Left renal pelvis (tissue), 4 donors: ENCODE measurements at places on chromosomes 2 and 18.

GRCh38 chr18:37393945-37394609 is 171.5 kb downstream of the CELF4 start:
- peak; percentile 58 for DNase-seq

DNA sequence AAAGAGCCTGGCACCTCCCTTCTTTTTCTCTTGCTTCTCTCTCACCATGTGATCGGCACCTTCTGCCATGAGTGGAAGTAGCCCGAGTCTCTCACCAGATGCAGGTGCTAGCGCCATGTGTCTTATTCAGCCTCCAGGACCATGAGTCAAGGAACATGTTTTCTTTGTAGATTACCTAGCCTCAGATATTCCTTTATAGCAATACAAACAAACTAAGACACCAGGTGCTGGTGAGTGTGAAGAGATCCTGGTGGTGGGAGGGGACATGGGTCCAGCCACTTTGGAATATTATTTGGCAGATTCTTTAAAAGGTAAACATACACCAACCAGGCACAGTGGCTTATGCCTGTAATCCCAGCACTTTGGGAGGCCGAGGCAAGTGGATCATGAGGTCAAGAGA is 5.9 kb upstream of the USP40 start:
- no peak for DNase-seq

DNA sequence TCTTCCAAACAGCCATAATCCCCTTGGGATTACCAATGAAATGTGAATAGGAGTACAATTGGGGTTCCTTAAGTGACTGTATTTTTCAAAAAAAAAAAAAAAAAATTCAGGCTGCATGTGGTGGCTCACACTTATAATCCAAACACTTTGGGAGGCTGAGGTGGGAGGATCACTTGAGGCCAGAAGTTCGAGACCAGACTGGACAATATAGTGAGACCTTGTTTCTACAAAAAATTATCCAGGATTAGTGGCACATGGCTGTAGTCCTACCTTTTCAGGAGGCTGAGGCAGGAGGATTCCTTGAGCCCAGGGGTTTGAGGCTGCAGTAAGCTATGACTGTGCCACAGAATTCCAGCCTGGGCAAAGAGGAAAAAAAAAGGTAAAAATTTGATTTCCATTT is 189.6 kb upstream of the GATA6 start:
- no peak for DNase-seq

- no peak for DNase-seq
Measured at GRCh38 chr2:13193075-13193474, 476.3 kb downstream of the TRIB2 start.

DNA sequence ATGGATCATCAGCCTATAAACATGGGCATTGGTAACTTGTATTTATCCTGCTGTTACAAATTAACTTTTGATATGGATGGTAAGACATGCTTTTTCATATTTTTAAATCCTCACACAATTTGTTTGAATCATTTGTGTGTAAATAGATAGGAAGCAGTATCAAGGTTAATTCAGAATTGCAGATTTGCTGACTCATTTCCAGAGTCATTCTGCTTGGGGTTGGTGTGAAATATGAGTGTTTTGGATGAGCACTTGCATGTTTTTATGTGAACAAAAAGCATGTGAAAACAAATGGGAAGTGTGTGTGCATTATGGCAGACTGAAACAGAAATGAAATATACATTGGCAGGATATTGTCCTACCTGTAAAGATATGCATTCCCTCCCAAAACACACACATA is 11.8 kb downstream of the CCDC85A start:
- DNase-seq, result no peak

GRCh38 chr2:32801741-32802140 is 145.0 kb upstream of the LTBP1 start:
- DNase-seq, result no peak

- no peak for DNase-seq
Measured at GRCh38 chr2:2172516-2172915, 158.6 kb downstream of the MYT1L start.

- DNase-seq, result no peak
Measured at GRCh38 chr2:102486941-102487702, 14.1 kb downstream of the SLC9A4 start.

DNA sequence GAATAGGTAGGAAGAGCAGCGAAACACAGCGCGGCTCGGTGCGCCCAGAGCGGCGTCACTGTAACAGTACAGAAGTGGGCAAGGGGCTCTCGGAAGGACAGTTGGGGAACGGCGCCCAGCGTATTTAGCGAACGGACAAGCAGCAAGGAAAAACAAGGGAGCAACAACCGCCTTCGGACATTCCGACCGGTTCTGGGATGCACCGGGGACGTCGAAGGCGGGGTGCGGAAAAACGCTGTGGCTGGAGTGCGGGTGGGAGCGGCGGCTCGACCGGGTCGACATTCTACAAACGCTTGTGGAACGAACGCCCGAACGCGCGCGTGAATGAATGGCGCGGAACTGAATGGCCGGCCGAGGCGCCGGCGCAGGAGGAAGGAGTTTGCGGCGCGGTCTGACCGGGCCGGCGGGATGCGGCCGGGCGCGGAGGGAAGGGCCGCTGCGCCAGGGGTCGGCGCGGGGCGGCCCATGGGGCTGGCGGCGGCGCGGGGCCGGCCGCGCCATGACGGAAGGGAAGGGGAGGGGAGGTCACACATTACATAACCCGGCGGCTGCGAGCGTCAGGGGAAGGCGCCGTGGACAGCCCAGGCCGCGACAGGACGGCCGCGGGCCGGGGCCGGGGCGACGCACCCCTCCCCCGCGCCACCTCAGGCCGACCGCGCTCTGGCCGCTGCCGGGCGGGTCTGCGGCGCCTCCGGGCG is 605 bp downstream of the REV1 start:
- DNase-seq, result peak; percentile 20

GRCh38 chr2:227351639-227352038 is 26.6 kb downstream of the MFF start:
- no peak for DNase-seq

DNA sequence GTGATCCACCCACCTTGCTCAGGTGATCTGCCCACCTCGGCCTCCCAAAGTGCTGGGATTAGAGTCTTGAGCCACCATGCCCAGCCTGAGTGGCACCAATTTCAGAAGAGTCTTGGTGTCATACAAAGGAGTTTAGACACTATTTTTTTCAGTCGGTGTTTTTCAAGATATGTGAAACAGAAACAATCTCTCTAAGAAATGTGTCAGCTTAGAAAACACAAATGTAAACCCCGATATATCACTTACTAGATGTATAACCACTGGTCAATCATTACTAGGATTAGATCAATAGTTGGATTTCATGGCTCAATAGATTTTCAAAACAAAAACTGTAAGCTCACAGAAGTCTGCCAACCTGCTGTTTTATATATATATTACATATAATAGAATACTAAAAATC is 67.2 kb upstream of the FRZB start:
- DNase-seq, result no peak

GRCh38 chr2:39860538-39860937 is 81.5 kb upstream of the THUMPD2 start:
- no peak for DNase-seq

DNA sequence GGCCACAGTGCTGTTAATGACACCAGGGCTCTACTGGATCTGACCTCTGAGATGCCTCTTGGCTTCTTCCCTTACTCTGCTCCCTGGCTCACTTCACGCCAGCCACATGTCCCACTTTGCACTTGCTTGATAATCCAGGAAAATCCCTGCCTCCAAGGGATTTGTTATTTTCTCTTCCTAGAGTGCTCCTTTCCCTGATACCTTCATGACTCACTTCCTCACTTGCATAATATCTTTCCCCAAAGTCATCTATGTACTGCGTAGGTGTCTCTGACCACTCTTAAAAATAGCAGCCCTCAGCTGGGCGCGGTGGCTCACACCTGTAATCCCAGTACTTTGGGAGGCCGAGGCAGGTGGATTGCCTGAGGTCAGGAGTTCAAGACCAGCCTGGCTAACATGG is 572.3 kb downstream of the PLCL1 start:
- DNase-seq, result no peak

GRCh38 chr2:46239175-46239846 is 57.9 kb upstream of the EPAS1 start:
- DNase-seq, result no peak

DNA sequence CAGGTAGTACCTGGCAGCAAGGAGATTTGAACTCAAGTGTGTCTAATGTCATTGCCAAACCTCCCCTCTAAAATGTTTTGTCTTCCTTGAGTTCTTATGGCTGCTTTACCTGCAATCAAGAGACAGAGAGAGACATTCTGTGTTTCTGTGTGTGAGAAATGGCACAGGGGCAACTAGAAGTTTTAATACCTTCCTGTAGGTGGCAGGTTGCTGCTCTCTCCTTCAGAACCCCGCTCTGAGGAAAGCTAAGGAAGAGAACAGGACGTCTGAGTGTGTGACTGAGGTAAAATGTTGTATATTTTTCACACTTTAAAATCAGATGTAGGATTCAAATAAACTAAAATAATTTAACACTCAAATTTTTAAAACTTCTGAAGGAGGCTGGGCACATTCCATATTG is 19.2 kb downstream of the DTNA start:
- no peak for DNase-seq

- DNase-seq, result no peak
Measured at GRCh38 chr18:10950876-10951630, 198.3 kb downstream of the PIEZO2 start.

DNA sequence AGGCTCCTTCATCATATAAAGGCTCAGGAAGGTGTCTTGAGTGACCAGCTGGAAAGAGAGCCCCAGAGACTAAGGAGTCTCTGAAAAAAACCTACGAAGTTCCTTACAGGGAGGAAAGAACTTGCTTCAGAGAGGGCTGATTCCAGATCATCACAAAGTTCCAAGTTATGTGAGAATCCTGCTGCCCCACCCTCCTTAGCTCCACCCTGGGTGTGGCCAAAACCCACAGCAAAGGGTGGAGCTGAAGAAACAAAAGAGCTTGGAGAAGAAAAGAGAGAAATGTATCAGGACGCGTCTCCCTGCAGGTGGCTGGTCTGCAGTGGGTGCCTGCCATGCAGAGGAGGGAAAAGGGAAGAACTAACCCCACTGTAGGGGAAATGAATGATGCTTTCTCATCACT is 32.8 kb upstream of the ZNF396 start:
- DNase-seq, result no peak

DNA sequence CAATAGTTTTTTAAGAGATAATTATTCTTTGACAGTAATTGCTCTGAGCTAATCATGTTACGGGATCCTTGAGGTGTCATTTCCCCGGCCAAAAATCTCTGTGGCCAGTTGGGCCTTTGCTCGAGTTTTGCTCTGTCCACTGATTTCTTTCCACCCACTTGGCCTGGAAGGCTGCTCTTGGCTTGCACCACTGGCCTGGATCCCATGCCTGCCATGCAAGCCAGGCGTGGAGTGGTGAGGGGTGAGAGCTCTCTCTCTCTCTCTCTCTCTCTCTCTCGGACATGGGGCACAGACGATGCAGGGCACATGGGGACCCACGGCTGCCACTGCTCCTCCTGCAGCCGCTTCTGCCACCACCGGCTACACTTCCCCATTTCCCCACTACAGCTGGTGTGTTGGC is 853.0 kb upstream of the GCFC2 start:
- no peak for DNase-seq

DNA sequence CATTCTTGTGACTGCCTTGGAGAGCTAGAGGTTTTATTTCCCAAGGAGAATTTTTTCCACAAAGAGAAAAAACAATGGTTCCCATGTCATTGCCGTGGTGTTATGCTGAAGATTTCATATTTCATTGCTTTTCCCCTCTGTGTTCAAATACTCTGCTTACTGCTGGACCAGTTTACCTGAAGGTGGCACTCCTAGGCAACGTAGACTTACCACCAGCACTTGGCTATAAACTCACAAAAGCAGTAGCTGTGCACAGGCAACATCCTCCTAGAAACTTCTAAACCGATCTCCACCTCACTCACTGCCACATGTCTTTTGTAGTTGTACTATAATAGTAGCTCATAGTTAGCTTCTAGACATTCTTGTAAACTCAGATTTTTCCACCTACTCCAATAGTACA is 1319.7 kb upstream of the CRIM1 start:
- no peak for DNase-seq

DNA sequence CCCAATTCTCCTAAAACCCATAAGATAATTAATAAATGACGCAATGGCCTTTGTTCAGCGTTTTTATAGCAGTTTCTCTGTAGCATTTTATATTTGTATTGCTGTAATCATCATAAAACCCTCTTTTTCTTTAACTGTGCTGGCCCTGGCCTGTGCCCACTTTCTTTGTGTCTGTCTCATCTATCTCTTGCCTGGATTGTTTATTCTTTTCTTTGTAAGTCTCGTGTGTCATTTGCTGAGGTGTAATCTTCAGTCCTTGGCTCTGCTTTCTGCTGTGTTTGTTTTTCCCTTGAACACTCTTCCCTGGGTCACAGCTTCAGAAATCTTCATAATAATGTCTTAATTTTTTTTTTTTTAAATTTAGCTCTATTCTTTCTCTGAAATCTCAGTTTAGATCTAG is 525.8 kb upstream of the LINC00305 start:
- DNase-seq, result no peak

- no peak for DNase-seq
Measured at GRCh38 chr2:143823876-143824275, 694.7 kb downstream of the ARHGAP15 start.

DNA sequence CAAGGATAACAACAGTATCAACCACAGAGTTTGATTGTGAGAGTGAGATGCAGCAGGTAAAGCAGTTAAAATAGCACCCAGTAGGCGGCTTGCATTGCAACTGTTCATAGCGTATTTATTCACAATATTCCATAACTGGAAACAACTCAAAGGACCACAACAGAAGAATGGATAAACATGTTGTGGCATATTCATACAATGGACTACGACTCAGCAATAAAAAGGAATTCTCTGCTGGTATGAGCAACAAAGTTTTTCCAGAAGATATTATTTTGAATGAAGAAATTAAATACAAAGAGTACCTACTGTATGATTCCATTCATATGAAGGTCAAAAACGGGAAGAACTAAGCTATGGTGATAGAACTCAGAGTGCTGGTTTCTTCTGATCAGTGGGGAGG is 25.2 kb downstream of the GPATCH11 start:
- DNase-seq, result no peak

- no peak for DNase-seq
Measured at GRCh38 chr2:142868229-142868762, 9.2 kb upstream of the KYNU start.

GRCh38 chr2:127841466-127842178 is 16.3 kb downstream of the POLR2D start:
- DNase-seq, result no peak

GRCh38 chr2:70975237-70975636 is 3.2 kb upstream of the ANKRD53 start:
- no peak for DNase-seq

- no peak for DNase-seq
Measured at GRCh38 chr18:9796935-9797549, 88.7 kb upstream of the TXNDC2 start.

- no peak for DNase-seq
Measured at GRCh38 chr18:37084912-37085311, 256.0 kb downstream of the KIAA1328 start.

GRCh38 chr2:9153643-9153980 is 53.0 kb upstream of the ASAP2 start:
- no peak for DNase-seq

GRCh38 chr18:59885579-59886163 is 14.1 kb upstream of the PMAIP1 start:
- no peak for DNase-seq

- no peak for DNase-seq
Measured at GRCh38 chr2:239369631-239370161, 31.1 kb downstream of the HDAC4 start.
